ENCODE measurements at places on chromosomes 6 and 20.

DNA sequence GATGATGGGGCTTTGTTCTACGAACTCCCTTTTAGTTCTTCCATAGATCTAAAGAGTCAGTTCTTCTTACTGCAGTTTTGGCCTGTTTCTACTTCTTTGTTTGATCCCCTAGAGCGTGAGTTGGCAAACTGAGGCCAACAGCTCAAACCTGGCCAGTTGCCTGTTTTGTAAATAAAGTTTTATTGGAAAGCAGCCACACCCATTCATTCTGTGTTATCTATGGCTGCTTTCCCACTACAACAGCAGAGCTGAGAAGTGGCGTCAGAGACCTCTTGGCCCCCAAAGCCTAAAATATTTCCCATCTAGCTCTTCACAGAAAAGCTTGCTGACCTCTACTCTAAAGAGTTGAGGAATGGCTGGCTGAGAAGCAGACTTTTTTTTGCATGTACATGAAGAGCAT, 52.2 kb downstream of the EYA2 start:
- DNase-seq: no peak

- DNase-seq: peak; percentile 55
These were observed 29.2 kb downstream of the C6orf58 start for GRCh38 chr6:127606131-127606562.

DNA sequence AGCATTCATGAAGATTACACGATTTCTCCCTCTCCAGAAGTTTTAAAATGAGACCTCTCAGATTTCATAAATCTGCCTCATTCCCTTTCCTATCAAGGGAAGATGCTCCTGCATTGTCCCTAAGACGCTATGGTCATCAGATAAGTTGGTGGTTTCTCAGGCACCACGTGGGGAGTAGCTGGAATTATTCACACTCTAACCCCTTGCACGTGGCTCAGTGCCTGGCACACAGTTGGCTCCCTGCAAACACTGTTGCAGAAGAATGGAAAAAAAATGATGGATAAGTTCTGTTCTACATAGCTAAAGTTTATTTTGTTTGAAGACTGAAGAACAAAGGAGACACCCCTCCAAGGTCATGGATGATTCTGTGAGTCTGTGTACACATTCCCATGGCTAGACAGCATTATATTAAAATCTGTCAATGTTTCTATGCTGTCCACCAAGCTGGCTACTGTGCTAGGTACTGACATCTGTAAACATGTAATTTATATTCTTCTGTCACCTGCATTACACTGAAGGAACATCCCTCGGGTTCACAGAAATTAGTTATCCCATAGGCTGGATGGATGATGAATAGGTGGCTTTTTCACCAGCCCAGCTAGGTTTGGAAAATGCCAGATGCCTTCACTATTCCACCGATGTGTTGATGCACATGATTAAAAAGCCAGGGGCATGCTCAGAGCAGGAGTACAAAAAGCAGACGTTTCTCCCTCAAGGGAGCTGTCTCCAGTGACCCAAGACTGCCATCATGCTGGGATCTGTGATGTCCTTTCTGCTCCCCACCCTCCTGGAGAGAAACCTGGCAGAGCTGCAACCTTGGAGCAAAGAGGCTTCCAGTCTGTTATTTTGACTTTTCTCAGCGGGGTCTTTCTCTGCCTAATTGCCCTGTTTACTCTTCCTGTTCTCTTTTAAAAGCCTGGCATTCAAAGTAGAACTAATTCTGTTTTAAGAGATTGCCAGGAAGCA, 610.5 kb downstream of the UTRN start:
- DNase-seq: no peak

- DNase-seq: no peak
These were observed 70.2 kb downstream of the CEP57L1 start for GRCh38 chr6:109165392-109165974.

DNA sequence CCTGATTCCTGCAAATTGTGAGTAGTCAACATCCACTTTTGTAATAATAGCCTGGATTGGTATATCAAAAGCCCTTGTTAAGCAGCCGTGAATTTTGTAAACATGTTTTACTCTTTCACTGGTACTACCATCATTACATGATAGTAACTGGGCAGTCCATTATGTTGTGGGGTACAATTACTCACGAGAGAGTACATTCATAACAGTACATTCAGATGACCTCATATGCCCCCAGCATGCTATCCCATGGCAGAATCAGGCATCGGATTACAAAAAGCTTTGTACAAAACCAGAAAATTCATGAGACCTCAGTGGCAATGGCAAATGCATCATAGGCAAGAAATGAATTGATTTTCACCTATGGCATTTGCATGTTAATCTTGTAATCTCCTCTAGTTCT, 166.2 kb downstream of the EPM2A start:
- no peak for DNase-seq

- no peak for DNase-seq
These were observed 231.8 kb upstream of the GMDS start for GRCh38 chr6:2477250-2477649.

DNA sequence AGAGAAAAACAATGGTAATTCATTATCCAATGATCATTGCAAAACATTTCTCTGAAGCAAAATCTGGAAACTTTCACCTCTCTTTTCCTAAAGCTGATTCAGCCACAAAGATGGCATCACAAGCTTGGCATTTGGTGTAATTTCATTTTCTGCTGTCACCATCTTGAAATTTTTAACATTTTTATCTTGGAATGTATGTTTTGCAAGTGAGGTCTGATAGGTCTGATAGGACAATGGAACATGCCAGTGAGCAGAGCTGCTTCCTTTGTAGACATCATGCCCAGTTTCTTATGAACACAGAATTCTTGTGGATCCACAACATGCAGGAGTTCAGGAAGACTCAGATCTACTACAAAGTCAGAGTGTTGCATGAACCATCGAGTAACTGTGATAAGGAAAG, 969.6 kb downstream of the EYS start:
- no peak for DNase-seq

All from NCI-H2171 (cell line).